ENCODE measurements at places on chromosomes 11 and 22. TPM values are rescaled to one million over a fixed set of nuclear protein-coding genes. Genes with fewer than 3 reads are reported as not detected.

OR6T1 gene
- total RNA-seq, result not detected

DNA sequence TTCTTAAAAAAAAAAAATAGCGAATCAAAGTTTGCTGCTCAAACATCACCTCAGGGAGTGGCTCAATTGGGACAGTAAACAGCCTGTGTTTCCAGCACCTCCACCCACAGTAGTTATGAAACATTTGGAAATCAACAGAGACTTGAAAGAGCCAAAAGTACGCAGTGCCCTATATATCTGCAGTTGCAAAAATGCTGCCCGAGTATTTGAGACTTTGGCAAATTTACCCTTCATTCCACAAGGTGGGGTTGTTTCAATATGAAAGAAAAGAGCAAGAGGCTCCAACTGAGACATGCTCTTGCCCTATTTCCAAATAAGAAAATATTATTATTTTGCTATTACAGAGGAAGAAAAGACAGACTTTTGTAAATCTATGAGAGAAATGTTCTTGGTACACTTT, 851.1 kb upstream of the RAG2 start:
- no peak for DNase-seq

GRCh38 chr11:44246726-44247125, 63.2 kb downstream of the ALX4 start:
- no peak for DNase-seq

- DNase-seq, result no peak
These were observed at the start of gene OR5AN1 for GRCh38 chr11:59358595-59358994. TSS of gene OR5AN1 (plus strand) at chr11:59358895. CDS start at chr11:59364459, 5,564 bp downstream.

SERGEF gene
- total RNA-seq, result 30.4 TPM

DNA sequence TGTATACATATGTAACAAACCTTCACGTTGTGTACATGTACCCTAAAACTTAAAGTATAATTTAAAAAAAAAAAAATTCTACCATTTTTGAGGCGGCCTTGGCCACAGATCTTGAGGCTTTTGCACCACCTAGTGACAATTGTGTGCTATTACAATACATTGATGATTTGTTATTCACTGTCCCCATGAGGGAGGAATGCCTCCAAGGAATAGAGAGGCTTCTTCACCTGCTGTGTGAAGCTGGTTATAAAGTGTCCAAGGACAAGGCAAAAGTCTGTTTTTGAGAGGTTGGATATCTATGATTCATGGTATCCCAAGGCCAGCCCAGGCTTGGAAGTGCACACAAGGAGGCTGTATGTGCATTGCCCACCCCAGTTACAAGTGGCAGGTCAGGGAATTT, 30.7 kb downstream of the SLC22A25 start:
- no peak for DNase-seq

MYOD1 gene
- not detected for total RNA-seq

- no peak for DNase-seq
These were observed 24.8 kb downstream of the SERPING1 start for GRCh38 chr11:57622263-57622662.

DNA sequence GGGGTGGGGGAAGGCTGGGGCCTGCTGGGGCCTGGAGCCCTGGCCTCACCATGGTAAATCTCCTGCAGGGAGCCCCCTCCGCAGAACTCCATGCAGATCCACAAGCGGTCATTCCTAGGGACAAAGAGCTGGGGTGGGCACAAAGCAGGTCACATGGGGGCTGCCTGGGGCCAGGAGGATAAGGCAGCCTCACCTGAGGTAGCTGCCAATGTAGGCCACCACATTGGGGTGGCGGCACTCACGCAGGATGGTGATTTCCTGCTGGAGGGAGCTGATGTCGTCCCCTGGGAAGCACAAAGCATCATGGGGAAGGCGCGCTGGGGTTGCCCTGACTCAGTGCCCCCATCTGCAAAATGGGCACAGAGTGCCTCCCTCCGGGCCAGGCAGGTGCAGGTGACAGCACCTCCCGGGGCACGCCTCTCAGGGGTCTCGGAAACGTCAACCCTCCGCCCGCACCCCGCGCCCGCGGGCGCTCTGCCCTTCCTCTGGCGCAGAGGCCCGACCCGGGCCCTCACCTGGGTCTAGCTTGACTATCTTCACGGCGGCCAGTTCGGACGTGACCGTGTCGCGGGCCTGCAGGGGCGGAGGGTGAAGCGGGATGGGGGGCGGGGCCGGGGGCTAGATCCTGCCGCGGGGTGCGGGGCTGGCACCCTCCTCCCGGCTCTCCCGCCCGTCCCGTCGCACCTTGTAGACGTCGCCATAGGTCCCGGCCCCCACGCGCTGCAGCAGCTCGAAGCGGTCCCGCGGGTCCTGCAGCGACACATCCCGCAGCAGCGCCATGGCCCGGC, 450 bp downstream of the MAP4K2 start:
- peak; percentile 55 for DNase-seq

IL10RA gene
- total RNA-seq, result 247 TPM

- DNase-seq, result no peak
These were observed 60.2 kb upstream of the HMGXB4 start for GRCh38 chr22:35197071-35197470.

PRG2 gene
- 0.79 TPM for total RNA-seq

DNA sequence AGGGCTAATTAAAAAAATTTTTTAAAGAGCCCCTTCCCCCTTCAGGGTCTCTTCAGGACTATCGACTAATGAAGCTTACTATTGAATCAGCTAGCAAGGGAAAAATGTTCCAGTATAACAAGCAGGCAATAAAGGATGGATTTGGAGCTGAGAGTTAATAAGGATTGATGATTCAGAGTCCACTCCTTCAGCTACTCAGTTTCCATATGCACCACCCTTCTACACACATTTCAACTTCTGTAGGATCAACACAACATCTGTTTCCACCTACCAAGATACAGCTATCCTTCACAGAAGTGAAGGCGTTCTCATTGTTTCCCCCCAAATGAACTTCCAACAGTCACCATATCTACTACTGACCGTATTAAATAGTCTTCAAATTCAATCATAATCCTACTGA, 6.6 kb upstream of the ALKBH3 start:
- DNase-seq, result no peak

DNA sequence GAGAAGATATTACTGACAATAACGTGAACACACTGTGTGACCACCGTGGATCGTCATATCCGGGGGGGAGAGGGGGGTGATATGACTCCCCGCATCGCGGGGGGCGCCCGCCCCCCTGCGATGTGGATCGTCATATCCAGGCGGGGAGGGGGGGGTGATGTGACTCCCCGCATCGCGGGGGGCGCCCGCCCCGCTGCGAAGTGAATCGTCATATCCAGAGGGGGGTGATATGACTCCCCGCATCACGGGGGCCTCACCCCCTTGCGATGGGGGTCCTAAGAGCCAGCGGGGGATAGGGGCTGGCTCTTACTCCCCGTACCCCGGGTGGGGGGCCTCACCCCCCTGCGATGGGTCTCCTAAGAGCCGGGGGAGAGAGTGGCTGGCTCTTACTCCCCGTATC, 19.9 kb downstream of the UNC93B1 start:
- DNase-seq, result no peak

GRCh38 chr22:29580200-29580810, 608 bp downstream of the NIPSNAP1 start:
- peak; percentile 42 for DNase-seq

- no peak for DNase-seq
These were observed 28.1 kb upstream of the ACAT1 start for GRCh38 chr11:108093128-108093904.

GRCh38 chr22:37331856-37332536, 49.7 kb downstream of the CYTH4 start:
- DNase-seq, result no peak

FXYD6 gene
- 0.12 TPM for total RNA-seq

GRCh38 chr22:36360871-36361383, 26.8 kb downstream of the MYH9 start:
- DNase-seq, result no peak

- DNase-seq, result no peak
These were observed 42.7 kb upstream of the FAM181B start for GRCh38 chr11:82776377-82776776.
